ENCODE measurements at places on chromosomes 2 and 18. TPM values are rescaled to one million over a fixed set of nuclear protein-coding genes. Genes with fewer than 3 reads are reported as not detected.

ADI1 gene
- total RNA-seq = 59.7 TPM

AKAIN1 gene
- not detected for total RNA-seq

COL4A3 gene
- total RNA-seq = 1.6 TPM

KHK gene
- 10.4 TPM for total RNA-seq

C1QL2 gene
- 0.53 TPM for total RNA-seq

IL37 gene
- total RNA-seq = not detected

HOXD1 gene
- 0.06 TPM for total RNA-seq

PRPF40A gene
- total RNA-seq = 93.4 TPM

PLGLB2 gene
- total RNA-seq = 0.23 TPM

LCT gene
- 0.05 TPM for total RNA-seq

FOXD4L1 gene
- total RNA-seq = 0.31 TPM

GBX2 gene
- total RNA-seq = 1.0 TPM

CAB39 gene
- 54.2 TPM for total RNA-seq

ZBTB7C gene
- 0.17 TPM for total RNA-seq

IL1F10 gene
- not detected for total RNA-seq

STAT4 gene
- 3.2 TPM for total RNA-seq

MERTK gene
- total RNA-seq = 1.9 TPM

CCDC150 gene
- total RNA-seq = 8.2 TPM

NAT8 gene
- total RNA-seq = not detected
